Amniotic stem cell (primary cell): ENCODE measurements at places on chromosomes 3 and 15.
A peak's percentile ranks its signal among the peaks of the same experiment; 100 is the strongest.

- no peak for DNase-seq
These were observed 41.1 kb downstream of the IGF1R start for GRCh38 chr15:98689431-98689861.

DNA sequence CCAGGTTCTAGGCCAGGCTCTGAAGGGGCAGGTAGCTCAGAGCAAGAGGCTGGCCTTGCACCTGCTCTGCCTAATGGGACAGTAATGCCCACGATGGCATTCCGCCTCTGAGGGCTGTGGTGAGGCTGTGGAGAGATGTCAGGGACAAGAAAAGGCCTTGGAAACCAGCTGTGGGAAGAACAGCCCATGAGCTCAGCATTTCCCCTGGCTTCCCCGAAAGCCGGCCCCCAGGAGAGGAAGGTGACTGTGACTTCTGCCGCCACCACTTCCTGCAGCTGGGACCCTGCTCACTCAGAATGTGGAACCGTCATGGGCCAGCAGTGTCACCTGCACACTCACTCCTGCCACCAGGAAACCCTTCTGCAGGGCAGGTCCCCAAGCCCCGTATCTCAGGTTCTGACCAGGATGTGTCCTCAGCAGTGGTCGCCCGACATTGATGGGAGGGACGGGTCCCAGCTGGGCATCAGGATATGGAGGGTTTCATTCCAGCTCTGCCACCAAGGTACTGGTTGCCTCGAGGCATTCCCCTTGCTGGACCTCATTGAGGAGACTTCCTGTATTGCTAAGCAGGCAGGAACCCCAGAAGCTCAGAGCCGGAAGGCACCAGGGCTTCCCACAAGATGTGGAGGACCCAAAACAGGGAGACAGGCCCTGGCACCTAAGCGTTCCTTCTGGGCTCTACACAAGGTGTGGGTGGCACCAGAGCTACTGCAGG, 30.7 kb downstream of the SEMA7A start:
- DNase-seq: no peak

DNA sequence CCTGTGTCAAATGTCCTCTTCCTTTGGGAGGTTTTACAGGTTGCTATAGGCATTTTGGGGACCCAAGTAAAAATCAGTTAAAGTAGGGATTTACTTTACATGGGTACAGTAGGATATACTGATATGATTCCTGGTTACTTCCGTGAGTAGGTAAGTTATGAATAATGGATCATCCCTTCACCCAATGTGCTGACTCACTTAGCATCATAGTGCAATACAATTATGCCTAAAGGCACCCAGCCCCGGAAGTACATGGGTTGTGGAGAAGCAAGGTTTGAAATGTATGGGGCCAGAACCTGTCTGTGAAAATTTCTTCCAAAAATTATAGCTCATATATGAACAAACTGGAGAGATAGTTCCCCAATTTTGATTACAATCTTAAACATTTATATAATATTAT, 64.0 kb downstream of the GLB1 start:
- no peak for DNase-seq

- peak; percentile 19 for DNase-seq
These were observed 20.2 kb upstream of the DIPK2A start for GRCh38 chr3:143951351-143951971.

DNA sequence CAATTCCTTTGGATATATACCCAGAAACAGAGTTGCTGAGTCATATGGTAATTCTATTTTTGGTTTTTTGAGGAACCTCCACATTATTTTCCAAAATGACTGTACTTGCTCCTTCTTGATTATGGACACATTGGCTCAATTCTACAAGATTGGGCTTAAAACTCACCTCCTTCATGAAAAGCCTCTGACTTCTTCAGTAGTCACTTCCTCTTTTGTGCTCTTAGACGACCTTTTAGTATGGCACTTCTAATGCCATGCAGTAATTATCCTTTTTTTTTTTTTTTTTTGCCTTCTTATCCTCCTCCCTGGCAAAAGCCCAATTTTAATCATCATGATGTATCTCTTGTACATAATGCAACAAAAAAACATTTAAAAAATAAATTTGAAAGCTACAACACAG, 33.0 kb upstream of the ABHD17C start:
- DNase-seq: no peak

- no peak for DNase-seq
These were observed 475 bp downstream of the SPSB4 start for GRCh38 chr3:141051443-141052200.

DNA sequence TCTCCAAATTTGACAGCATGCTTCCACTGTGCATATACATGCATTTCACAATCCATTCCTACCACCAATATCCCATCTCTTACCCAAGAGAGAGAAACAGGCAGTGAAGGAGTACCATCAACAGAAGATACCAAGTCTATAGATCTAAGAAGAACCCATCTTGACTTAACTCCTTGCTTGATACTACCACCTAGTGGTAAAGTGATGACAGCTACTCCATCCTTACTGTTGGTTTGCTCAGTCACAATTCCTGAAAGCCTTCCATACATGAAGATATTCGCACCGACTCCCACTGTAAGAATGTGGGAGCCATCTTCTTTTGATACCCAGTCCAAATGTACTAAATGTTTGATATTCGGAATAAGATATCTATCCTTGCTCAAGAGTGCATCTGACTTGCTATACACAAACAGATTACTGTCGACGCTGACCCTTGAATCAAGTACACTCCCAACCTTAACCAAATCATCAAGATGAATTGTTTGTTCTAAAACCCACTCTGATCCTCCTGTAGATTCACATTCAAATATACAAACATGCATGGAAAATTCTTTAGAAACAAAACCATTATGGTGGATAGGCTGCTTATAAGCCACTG, 123.1 kb downstream of the DMXL2 start:
- no peak for DNase-seq

- no peak for DNase-seq
These were observed 10.3 kb downstream of the PIK3CA start for GRCh38 chr3:179158336-179159039.

DNA sequence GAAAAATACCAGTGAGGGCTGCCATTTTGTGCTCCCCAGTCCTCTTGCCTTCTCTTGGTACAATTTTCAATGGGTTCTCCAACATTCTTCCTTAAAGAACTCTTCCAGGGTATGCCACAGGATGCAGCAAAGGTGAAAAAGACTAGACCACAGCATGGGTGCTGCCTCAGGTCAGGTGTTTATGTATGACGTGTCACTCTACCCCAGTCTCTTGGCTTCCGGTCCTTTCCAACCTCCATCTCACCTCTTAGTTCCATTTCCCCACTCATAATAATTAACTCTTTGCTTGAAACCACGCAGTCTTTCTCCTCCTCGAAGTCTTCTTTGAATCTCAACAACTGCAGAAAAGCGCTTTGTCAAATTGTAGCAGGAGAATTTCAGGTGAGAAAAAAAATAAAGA, 104.7 kb upstream of the TBC1D5 start:
- no peak for DNase-seq

GRCh38 chr15:38002883-38003477, 68.5 kb downstream of the TMCO5A start:
- DNase-seq: no peak

DNA sequence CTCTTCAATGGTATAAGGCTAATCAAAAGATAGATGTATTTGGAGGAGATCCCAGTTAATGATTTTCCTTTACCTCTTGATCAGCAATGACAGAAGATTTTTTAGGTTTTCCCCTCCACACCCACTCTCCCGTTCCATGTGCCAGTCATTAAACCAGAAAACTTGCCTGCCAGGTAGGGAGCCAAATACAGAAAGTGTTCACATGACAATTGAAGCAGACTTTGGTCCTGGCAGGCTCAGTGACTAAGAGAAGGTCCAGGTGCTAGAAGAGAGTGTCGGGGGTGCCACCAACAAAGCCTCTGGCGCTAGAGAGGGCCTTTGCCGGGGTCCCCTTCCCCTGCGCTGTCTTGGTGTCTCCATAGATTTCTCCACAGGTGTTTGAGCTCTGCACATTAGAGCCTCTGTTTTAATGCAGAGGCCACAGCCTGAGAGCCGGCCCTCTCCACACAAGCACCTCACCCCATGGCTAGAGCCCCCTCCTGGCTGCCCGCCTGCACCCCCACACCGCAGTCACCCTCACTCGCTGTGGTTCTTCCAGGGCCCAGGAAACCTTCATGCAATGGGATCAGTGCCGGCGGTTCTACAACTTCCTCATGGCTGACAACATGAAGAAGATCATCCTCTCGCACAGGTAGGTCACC, 36.4 kb downstream of the RLBP1 start:
- no peak for DNase-seq

- no peak for DNase-seq
These were observed 9.7 kb upstream of the RIOX2 start for GRCh38 chr3:97981886-97982285.

DNA sequence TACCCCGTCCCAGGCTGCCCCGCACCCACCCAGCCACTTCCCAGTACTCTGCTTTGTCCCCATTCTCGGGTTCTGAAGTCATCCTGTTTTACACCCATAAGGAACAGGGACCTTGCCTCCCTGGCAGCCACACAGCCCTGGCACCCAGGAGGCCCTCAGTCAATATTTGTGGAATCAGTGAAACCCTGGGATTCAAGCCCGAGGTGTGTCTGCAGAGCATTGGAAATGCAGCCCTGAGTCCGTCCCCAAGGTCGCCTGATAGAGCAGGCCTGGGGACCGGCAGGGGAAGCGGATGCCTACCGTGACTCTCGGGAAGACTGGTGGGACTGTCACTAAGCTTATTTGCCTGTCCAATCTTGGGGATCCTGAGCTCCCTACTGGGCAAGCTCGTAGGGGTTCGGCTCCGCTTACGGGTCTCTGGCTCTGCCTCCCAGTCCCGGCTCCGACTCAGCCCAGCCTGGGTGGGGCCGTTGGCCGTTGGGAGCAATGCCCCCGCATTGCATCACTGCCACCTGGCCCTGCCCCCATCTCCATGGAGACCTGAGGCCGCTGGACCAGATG, 64.4 kb upstream of the TAMM41 start:
- DNase-seq: no peak

GRCh38 chr3:38457111-38458003, 3.7 kb downstream of the ACVR2B start:
- no peak for DNase-seq

- DNase-seq: no peak
These were observed 110.0 kb downstream of the AQP9 start for GRCh38 chr15:58247855-58248842.

- DNase-seq: no peak
These were observed 41.3 kb upstream of the GCNT3 start for GRCh38 chr15:59570315-59570714.

GRCh38 chr3:108133048-108133369, 42.2 kb upstream of the CD47 start:
- DNase-seq: no peak

DNA sequence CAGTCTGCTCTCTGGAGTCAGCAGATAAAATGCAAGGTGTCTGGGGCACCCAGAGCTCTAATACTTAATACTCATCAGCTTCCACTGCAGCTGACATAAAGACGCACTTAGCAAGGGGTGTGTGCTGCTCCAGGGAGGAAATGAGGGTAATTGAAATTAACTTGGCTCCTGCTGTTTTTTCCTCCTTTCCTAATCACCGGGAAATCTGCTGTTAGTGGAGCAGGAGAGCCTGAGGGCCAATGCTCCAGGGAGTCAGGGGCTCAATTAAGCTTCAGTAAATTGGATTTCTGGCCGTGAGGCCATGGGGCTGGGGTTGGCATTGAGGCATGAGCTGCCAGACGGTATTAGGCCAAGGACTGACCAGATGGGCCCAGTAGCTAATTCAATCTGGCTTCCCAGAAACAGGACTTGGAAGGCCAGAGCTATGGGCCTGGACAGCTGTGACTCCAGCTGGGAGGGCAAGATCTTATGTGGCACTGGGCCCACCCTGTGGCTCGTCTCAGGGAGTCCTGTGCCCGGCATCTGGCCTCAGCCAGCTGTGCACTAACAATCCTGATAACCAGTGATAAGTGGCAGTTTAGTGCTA, 30.7 kb upstream of the CHRNB4 start:
- DNase-seq: no peak

GRCh38 chr15:88006146-88006545, 250.4 kb downstream of the NTRK3 start:
- no peak for DNase-seq

DNA sequence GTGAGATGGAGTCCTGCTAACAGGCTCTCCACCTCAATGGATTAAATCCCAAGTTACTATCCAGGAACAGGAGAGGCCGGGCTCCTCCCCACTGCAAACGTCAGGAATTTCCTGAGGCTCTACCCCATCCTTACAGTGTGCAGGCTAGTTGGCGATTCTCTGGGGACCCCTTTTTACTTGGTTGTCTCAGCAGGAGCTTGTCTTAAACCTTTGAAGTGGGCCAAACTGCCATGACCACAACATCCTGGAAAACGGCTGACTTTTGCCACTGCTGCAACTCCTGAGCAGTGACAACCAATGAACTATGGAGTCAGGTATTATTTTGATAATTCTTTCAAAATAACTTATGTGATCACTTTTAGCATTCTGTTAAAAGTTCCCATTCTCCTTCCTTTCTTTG, 440.9 kb upstream of the CCDC54 start:
- no peak for DNase-seq

- DNase-seq: no peak
These were observed 316.0 kb downstream of the CLSTN2 start for GRCh38 chr3:140250945-140251344.

DNA sequence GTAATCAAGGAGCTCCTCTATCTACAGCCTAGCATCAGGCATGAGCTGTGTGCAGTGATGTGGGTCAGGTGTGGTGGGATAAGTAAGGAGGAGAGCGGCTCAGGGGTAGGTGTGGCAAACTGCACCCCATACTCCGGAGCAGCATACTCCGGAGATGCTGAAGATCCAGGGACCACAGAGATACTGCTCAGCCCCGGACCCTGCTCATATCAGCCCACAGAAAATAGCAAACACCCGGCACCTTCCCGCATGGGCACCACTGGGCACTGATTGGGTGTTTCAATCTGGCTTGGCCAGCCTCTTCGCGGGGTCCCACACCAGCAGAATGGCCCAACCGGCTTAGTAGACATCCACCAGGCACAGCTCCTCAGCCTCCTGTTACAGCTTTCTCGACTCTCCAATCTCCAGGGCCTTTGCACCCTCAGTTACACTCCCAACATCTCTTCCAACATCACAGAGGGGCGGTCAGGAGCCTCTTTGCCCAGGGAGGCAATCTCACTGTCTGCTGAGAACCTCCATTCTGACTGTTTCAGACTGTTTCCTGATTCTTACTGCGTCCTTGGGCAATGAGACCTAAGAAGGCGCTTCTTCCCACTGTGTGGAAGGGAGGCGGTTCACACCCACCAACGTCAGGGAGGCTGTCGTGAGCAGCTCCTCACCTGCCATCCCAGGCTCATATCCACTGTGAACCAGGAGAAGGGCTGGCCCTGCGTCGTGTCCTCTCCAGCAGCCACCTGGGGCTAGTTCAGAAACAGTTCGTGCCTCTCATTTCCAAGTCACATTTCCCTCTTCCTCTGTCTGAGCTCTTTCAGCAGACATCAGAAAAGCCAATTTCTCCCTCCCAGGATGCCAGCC, 59.8 kb downstream of the CAPN7 start:
- DNase-seq: no peak

GRCh38 chr3:7082244-7082643, 221.3 kb downstream of the GRM7 start:
- no peak for DNase-seq

GRCh38 chr3:24494618-24495325, at the start of gene THRB:
Gene THRB, minus strand, starts transcription at chr3:24494850.
- DNase-seq: no peak
